HL-60 (cell line): ENCODE measurements at places on chromosomes 7 and 10.

DNA sequence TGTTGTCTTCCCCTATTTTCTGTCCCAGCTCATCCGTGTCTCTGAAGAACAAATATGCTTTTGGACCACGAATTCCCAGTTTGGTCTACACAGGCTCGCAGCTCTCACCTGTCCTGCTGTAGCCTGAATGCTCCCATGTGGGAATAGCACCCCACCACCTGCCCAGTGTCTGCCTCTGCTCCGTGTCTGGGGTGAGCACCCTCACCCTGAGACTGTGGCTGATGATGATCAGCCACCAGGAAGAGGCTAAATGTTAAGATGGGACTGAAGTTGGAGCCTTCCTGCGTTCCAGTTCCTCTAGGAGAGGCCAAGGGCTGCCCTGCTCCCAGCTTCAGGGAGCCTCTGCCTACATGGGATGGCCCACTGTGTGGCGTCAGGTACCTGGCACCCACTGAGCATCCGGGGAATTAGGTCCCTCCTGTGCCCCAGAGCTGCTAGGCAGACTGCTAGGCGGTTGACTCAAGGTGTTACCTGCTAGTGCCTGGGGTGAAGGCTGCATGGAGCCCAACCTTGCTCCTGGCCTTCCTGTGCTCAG is 3.7 kb downstream of the PGAM2 start:
- no peak for DNase-seq

DNA sequence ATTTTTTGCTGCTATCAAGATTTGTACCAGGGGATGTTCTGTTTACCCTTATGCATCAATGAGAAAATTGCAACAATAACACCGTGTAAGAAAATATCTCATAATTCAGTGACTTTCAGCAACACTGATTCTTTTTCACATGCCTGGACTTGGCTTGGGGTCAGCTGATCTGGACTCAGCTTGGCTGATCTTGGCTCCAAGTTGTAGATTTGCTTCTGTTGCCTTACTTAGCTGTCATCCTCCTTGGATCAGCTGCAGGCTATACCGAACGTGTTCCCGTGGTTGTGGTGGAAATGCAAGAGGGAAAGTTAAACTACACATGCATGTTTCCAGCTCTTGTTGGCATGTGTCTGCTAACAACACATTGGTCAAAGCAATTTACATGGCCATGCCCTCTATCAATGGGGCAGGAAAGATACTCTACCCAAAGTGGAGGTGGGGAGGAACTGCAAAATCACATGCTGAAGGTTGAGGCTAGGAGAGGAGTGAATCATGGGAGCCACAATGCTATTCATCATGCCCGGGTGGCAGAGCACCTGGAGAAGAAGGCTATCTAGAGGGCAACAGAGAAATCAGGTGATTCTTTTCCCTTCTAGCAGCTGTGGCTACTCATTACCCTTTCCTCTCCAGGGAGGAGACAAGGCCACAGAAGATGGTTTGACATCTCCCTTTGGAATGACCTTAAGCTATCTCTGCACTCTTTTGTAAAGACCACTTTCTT is 1276.3 kb upstream of the AUTS2 start:
- DNase-seq = no peak

DNA sequence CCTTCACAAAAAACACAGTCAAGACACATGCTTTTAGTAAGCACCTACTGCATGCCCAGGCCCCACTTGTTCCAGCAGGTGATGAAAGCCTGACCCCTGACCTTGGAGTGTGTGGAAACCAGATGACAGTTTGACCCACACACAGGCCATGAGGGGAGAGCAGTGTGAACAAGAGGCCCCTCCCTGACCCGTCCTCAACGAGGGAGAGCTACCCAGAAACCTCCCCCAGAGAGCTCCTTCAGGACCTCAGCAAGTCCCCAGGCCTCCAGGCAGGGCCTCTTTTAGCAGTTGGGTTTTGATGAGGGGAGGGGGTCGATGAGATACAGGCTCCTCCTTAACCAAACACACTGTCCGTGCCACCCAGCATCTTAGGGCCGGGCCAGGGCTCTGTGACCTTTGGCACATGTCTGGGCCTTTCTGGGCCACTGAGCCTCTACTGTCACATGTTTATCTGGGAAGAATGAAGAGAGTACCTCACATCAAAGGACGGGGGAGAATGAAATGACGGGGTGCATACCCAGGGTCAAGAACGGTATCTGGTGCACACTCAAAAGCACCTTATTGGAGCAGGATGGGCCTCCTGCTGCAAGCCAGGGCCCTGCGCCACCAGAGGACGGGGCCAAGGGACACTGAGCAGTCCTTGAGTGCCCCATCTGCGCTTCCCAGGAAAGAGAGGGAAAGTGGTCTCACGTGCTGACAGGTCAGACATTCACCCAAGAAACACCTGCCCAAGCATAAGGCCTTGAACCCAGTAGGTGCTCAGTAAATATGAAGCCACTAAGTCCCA is 202.6 kb upstream of the ZMIZ1 start:
- DNase-seq = no peak

DNA sequence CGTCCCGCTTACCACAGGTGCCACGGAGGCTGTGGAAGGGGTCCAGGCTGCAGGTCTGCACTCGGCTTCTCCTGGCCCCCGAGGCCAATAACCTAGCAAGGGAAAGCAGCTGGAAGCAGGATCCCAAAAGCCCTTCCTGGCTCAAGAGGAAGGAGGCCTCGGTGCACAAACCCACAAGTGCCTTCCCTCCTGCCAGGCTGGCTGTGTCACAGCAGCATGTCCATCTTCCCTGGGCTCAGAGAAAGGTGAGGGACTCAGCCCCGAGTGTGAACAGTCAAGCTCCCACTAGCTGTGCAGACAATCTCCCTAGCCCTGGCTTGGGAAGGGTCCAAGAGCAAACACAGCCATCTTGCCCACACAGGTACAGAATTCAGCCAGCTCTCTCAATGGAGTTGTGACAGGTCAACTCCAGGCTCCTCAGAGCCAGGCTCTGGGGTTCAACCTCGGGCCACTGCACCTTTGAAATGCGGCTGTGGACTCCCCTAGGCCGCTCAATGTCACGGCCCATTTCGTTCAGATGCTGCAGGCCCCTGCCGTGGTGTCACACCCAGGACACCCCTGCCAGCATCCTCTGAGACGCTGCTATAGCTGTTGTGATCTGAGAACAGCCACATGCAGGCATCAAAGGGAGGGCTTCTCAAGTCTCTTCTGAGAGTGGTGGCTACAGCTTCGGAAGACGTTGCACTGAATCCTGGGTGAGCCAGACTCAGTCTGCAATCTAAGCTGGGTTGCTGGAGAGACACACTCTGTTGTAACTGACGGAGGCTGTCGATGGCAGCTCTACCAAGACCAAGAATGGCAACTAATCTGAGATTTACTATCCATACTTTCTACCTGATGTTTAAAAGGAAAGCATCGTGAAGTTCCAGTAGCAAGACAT is 137.9 kb downstream of the DIP2C start:
- no peak for DNase-seq

DNA sequence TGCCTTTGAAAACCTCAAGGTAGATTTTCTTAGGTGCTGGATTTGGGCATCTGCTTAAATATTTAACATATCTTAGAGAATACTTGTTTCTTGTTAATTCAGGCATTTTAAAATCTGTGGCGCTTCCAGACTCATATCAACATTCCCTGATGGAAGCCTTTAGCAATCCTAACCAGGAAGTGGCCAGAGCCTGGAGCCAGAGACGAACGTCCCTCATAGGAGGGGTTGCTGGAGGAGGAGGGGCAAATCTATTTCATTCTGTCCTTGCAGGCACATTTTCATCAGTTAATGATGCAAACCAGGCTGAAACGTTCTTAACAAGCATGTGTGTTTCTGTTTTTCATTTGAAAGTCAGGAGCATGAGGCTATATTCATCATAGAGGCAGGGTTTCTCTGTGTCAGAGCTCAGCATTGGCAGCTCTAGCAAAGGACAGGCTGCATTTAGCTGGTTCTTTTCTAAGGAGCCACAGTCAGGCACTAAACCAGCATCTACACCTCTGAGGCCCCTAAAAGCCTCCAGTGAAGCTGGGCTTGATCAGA is 17.8 kb upstream of the IFIT2 start:
- no peak for DNase-seq

DNA sequence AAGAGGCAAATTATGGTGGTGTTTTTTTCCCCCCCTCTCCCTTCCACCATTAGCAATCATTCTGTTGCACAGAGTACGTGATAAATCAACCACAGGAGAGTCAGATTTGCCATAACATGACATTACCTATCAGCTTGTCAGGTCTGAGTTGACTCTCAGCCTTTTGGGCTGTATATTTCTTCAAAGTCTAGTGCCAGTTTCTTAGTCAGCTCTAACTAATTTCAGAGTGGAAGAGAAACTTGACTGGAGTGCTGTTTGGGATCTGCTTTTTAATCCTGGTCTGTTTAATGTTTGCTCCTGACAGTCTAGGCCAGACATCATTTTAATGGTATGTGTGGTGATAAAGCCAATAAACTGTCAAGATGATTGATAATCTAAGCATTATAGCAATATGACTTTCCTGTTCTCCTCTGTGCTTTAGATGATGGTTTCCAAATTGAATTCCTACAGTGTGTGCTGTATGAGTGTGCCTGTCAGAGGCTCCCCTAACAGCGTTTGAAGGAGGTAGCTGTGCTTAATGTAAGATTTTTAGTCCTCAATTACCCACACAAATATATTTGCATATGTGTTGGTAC is 76.9 kb downstream of the LRMDA start:
- no peak for DNase-seq

- no peak for DNase-seq
Measured at GRCh38 chr7:86733783-86734182, 90.1 kb downstream of the GRM3 start.

DNA sequence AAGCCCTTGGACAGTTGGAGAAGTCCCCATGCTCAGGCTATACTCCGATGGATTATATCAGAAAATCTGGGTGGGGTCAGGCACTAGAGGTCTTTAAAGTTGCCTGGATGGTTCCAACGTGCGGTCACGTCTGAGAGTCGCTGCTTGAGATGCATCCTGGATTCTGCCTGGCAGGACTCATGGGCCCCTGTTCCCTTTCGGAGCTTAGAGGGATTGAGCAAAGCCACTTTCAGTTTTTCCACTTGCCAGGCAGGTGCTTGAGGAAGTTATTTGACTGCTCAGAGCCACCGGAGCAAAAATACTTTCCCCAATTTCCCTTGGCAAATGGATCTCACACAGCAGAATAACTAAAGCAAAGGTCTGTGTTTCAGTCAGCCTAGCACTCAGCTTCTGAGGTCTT is 129.1 kb downstream of the GALNT17 start:
- DNase-seq = no peak

DNA sequence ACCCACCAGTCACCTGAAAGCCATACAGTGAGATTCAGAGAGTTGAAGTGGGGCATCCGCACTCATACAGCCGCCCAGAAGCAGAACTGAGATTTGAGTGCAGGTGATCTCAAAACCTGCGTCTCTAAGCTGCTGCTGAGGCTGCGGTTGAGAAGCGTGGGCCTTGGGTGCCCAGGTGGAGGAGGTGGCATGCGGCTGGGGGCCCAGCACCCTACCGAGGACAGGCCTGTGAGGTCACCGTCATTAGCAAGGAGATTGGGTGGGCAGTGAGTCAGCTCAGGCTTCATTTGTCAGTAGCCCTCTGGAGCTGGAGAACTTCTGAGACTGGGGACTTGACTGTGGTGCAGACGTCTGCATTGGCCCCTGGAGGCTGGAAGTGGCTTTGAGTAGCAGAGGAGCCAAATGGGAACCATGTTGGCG is 29.8 kb downstream of the ZMIZ1 start:
- no peak for DNase-seq

DNA sequence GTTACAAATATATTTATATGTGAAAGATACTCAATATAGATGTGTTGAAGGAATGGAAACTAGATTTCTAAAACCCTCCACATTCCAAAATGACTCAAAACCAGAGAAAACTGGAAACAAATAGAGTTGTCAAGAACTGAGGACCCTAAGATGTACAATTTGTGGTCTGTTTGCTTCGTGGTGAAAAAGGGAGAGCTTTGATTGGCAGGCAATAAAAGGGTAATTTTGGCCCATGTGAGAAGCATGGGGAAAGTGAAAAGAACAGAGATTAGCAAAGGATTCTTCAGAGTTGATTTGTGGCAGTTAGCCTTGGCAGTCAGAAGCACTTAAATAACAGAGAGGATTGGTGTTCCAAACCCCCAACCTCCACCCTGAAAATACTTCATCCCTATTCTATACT is 37.1 kb upstream of the DKK1 start:
- DNase-seq = no peak

GRCh38 chr10:93115661-93116383 is 42.1 kb downstream of the CYP26A1 start:
- DNase-seq = peak; percentile 74

- DNase-seq = no peak
Measured at GRCh38 chr7:123640583-123640982, 15.1 kb upstream of the LMOD2 start.

DNA sequence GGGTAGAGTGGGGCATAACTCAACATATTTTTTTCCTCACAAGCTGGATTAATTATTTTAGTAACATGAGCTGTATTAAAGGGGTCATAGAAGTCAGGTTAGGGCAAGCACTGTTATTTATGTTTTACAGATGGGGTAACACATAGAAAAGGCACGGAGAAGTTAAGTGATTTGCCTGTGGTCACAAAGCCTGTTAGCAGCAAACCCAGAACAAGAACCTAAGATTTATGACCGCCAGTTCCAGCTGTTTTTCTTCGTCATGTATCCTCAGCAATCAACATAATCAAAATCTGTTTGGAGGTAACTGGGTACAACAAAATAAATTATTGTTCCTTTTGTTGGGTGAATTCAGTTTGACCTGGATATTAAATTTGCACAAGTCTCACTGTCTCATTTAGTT is 57.2 kb upstream of the BET1 start:
- DNase-seq = no peak

- DNase-seq = no peak
Measured at GRCh38 chr10:131862548-131862947, 38.3 kb upstream of the PPP2R2D start.

- no peak for DNase-seq
Measured at GRCh38 chr7:30970594-30971094, 6.9 kb downstream of the GHRHR start.

GRCh38 chr10:88130912-88131311 is 267.5 kb downstream of the PTEN start:
- no peak for DNase-seq

- DNase-seq = no peak
Measured at GRCh38 chr10:48501226-48501625, 103.6 kb downstream of the ARHGAP22 start.

GRCh38 chr10:65670087-65670486 is 1255.7 kb upstream of the LRRTM3 start:
- DNase-seq = no peak

DNA sequence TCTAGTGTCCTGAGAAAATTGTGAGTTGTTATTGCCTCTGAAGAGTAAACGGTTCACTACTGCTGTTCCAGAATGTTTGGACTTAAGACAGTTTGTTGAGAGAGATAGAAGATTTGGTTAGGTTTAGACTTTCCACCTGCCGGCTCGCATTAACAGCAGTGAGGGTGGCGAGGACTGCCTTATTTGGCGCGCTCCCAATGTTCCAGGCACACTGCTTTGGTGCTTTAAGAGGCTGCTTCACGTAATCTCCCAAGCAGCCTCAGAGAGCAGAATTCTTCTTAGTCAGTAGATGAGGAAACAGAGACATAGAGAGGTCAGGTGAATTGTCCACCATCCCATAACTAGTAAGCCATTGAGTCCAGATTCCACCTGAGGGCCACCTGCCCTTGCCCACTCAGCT is 41.1 kb downstream of the GLRX3 start:
- DNase-seq = no peak
